ENCODE measurements at places on chromosomes 2 and 18.

DNA sequence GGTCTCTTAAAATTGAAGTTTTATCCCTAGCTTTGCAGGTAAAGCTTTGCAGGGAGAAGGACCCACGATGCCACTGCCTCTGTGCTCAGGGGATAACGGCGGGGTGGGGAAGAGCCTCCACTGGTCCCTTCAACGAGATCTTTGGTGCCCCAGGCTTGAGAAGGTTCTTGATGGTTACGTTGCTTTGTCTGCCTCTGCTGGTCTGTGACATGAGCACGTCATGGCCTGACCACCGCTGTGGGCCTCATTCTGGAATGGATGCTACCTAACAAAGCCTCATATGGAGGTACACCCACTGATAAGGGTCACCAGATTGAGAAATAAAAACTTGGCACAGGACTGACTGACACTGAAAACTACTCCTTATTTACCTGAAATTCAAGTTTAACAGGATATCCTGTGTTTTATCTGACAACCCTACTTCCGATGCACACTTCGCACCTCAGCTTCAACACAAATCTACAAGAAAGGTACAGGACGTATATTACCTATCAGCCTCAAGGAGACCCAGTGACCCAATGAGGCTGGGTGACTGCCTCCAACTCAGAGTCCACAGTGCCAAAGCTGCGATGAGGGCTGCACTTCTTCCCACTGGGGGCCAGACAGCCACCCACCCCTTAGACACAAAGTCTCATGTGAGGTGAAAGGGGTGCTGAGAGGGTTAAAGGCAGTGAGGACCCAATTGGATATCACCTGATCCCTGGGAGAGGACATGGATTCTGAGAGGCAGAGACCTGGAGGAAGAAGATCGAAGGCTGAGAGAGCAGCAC, 64.9 kb downstream of the EIPR1 start:
- DNase-seq, result no peak

GRCh38 chr18:59276047-59276446, 2.8 kb upstream of the RAX start:
- DNase-seq, result no peak

DNA sequence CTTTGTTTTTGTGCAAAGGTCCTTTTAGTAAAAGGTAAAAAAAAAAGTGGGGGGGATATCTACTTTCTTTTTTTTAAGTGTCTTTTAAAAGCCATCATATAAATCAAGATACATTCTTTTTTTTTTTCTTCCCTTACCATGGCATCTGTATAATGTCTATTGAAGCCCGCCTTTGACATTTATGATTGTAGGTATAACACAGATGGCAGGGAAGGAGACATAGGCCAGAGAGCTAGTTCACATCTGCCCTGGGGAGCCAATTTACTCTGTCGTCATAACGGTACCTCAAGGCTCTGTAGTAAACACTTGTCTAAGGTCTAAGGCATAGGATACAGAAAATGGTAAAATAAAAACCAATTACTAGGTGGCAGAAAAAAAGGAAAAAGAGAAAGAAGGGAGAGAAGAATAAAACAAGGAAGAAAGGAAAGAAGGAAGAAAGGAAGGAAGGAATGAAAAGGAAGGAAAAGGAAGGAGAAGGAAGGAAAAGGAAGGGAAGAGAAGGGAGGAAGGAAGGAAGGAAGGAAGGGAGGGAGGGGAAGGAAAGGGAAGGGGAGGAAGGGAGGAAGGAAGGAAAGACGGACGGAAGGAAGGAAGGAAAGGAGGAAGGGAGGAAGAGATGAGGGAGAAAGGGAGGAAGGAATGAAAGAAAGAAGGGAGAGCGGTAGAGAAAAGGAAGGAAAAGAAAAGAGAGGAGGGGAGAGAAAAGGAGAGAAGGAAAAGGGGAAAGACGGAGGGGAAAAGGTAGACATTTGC, 343.5 kb downstream of the RBM43 start:
- DNase-seq, result no peak

DNA sequence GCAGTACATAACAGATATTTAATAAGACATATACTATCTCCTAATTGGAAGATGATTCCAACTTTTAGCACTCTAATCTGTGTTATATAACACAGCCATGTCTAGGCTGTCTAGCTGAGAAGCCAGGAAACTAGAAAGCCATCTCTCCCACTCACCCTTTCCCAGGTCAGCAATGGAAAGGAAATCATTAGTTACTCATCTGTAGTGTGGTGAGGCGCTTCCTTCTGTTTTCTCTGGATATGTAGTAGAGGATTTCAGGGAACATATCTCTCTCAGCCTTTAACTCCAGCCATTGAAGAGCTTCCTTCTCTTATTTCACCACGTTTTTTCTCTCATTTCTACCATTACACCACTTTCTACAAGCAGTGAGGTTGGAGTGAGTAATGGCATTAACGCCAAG, 19.4 kb downstream of the RBBP8 start:
- DNase-seq, result no peak
